ENCODE measurements at places on chromosomes 12 and 14.

GRCh38 chr12:76915361-76916169 is 36.7 kb upstream of the CSRP2 start:
- DNase-seq, result no peak

- DNase-seq, result no peak
These were observed 2.4 kb downstream of the CCDC177 start for GRCh38 chr14:69572030-69572840.

DNA sequence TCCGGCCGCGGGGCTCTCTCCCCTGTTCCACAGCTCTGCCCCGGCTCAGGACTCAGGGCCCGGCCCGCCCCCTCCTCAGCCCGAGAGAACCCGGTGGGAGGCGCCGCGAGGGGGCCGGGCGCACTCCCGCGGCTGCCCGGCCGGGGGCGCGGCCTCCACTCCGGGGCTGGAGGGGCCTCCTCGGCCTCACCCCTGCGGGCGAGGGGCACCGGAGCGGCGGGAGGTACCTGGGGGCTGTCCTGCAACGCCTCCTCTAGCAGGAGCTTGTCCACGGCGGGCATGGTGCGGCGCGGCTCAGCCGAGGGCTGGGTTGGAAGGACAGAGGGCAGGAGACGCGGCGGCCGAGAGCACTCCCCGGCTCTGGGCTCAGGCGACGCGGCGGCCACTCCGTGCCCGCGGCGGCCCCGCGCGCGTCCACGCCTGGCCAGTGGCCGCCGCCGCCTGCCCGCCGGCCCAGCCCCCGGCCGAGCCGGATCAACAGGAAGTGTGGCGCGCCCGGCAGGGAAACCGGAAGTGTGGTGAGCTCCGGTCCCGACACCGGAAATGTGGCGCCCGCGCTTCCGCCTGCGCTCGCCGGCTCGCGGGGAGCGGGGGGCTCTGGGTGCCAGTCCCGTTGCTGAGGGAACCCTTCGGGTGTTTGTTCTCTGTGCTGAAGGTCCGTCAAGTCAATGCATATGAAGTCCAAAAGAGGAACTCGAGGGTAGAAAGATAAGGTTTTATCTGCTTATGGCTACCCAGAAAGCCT is at the start of gene APPL2:
APPL2 (minus strand) TSS at position 443 of the 745 bp plus-strand sequence; CDS start at position 281, 162 bp downstream.
- DNase-seq, result peak; percentile 86

GRCh38 chr14:105865904-105866840 is 339.8 kb downstream of the TMEM121 start:
- peak; percentile 3 for DNase-seq

- no peak for DNase-seq
These were observed 10.2 kb upstream of the CPNE8 start for GRCh38 chr12:38915429-38916182.

GRCh38 chr14:33510063-33510481 is 440.8 kb downstream of the EGLN3 start:
- DNase-seq, result no peak

DNA sequence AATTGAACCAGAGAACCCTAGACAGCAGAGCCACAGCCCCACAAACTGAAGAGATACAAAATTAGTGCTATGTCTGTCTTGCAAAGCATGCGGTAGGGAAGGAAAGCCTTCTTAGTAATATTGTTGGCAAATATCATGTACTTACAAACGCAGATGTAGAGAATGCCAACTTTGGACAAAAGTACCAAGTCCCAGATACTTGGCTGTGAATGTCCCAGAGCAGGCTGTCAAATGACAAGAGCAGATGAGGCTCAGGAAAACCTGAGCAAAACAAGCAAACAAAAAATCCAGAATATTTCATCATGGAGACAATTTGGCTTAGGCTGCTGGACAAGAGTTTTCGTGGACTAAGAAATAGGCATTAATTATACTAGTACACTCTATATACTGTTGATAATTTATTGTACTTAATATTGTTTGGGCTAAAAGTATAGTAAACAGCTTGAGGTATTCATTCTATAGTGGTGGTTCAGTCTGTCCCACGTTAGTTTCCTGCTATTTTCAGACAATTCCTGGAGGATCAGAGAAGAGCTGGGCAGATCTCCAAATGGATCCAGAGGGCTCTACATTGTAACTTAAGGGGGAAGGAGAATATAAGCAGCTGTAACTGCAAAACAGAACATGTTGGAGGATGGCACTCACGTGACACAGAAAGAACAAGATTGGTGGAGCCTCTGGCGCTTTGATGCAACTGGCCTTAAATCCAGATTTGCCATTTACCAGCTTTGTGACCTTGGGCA is 329.8 kb downstream of the ATP23 start:
- no peak for DNase-seq

GRCh38 chr12:68180792-68181744 is 21.5 kb upstream of the IFNG start:
- peak; percentile 70 for DNase-seq

- DNase-seq, result no peak
These were observed 18.0 kb downstream of the GALNT6 start for GRCh38 chr12:51373187-51373586.

GRCh38 chr12:109385339-109386058 is 37.8 kb downstream of the MYO1H start:
- DNase-seq, result peak; percentile 9

GRCh38 chr14:24659916-24660570 is 26.1 kb upstream of the GZMB start:
- DNase-seq, result no peak

All from activated naive CD4-positive, alpha-beta T cell treated with anti-CD3 and anti-CD28 coated beads for 36 hours (primary cell).